ENCODE measurements at places on chromosomes 3 and 15.

- no peak for DNase-seq
Measured at GRCh38 chr15:35717721-35718120, 171.8 kb upstream of the DPH6 start.

DNA sequence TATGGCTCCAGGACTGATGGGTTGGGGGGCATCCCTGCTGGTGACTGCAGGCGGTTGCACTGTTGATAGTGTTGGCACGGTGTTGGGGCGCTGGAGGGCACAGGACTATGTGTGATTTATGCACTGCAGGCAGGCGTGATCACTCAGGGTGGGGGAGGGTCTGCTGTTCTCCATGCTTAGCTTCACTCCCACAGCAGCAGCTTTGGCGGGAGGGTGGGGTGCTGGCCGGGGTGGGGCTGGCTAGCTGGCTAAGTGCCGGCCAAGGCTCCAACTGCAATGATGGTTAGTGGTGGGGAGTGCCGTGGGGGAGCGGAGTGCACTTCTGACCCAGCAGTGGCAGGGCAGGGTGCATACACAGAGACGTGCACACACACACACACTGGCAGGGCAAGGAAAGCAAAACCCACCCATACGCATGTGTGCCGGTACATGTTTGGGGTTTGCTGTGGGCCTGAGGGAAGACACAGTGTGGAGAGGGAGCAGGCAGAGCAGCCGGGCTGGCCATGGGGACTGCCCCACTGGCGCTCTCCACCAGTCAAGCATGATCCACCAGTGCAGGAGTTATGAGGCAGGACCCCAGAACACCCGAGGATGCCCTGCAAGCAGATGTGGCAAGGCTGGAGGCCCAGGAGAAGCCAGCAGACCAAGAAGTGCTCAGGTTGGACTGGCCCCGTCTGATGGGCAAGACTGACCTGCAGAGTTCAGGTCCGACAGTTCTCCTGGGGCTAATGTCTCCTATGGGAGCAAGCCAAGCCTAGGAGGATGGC is 16.5 kb upstream of the FGF7 start:
- no peak for DNase-seq

DNA sequence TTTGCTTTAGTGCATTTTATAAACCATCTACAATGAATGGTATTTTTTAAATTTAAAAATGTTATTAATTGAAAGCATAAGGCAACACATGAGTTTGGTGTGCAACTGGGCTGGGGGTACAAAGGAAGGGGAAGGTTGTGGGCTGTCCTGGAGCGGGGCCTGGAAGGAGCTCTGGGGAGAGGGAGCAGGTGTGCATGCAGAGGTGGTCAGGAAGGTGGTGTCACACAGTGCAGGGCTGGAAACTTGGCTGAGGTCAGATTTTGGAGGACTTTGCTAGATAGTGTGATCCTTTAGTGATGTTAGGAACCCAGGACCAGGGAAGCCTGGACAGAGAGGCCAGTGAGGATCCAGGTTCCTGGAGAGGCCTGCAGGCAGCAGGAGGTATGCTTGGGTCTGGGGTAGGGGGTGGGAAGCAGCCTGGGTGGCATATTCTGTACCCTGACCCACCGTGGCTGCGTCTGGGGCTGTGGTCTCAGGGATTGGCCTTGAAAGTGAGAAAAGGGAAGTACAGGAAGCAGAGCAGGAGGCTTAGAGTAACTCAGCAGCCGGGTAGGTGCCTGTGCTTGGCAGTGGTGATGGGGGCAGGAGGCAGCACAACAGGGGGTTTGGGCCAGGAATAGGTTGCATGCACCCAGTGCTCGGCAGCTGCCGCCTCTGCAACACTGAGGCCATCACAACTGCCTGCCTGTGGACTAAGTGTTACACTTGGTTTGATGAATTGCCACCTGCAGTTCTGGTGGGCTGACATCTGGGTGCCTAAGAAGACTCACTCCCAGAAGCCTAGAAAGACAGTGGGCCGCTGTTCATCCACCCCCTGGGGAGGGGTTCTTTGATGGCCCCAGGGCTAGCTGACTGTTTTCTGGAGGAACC is 33.0 kb downstream of the KY start:
- DNase-seq: no peak

- DNase-seq: peak; percentile 59
Measured at GRCh38 chr15:92069308-92070250, 216.1 kb downstream of the SLCO3A1 start.

DNA sequence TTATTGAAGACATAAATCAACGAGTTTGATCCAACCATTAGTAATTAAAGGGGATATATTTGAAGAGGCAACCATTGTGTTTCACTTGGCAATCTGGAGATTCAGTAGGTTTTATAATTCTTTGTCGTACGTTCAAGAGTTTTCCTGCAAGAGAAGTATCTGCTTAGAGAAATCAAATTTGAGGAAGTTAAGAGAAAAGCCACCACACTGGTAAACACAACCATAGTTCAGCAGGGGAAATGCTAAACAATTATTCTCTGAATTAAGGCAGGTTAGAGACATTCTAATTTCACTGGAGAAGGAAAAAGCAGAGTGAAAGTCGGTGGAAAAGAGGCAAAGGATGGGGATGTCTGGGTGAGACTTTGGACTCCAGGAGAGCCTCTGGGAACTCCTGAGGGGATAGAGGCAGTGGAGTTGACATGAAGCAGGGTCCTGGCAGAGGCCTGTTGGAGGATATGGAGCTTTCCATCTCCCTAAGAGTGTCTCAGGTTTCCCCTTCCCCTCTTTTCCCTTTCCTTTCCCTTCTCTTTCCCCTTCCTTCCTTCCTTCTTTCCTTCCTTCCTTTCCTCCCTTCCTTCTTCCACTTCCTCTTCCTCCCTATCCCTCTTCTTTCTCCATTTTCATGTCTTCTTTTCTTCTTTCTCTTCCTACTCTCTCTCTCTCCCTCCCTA is 26.5 kb downstream of the SPINK8 start:
- no peak for DNase-seq

GRCh38 chr15:69410248-69410874 is 3.8 kb upstream of the KIF23 start:
- DNase-seq: peak; percentile 19

DNA sequence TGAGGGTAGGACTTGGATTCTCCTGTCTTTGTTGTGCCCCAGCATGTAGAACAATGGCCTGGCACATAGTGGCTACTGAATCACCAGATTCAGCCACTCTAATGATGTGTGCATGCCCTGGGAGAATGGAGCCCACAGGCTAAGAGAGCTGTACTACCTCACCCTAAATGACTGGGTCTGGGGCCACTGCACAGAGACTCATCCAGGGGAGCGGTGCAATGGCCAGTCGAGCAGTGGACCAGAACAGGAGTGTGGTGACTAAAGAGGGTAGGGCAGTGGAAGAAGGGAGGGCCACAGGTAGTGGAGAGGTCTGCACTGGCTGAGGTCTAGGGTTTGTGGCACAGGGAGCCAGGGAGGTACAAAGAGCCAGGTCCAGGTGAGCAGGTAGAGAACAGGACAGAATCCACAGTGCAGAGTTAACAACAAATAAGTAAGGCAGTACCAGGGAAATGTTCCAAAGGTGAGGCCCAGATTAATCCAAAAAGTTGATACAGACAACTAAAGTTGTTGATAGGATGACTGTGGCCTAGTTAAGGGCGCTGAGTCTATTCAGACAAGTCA is 142.7 kb upstream of the ATP11B start:
- DNase-seq: no peak

- DNase-seq: no peak
Measured at GRCh38 chr3:98531622-98532274, at the start of gene GPR15. TSS of gene GPR15 (plus strand) at chr3:98531978. CDS start at chr3:98532034, 56 bp downstream.

DNA sequence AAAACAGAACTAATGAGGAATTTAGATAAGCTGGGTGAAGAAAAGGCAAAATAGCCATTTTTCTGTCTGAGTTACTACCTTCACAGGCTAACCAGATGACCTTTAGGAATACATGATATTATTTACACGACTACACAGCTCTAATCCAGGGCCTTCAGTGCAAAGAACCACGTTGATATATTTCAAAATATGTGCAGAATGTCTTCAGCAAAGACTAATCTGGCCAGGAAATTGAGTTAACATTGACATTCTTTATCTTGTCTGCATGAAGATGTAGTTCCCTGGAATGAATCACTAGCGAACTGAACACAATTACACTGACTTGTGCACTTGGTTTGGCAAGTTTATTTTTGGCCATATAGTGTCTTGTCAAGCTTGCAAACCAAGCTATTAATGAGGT is 41.5 kb downstream of the PDHB start:
- DNase-seq: no peak

DNA sequence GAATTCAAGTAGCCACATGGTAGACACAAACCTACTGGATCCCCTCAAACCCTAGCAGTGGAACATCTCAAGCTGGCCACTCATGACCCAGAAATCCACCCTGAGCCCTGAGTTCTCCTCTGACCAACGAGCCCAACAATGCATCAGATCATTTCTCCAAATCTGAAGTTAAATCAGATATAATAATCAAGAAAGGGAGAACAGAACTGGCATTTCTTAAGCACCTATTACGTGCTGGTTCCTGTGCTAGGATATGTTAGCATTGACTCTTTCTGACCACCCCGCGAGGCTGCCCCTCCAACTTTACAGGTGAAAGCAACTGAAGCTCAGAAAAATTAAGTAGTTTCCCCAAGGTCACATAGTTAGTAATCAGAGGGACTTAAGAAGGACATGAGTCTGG is 51.5 kb upstream of the CCDC174 start:
- DNase-seq: no peak

DNA sequence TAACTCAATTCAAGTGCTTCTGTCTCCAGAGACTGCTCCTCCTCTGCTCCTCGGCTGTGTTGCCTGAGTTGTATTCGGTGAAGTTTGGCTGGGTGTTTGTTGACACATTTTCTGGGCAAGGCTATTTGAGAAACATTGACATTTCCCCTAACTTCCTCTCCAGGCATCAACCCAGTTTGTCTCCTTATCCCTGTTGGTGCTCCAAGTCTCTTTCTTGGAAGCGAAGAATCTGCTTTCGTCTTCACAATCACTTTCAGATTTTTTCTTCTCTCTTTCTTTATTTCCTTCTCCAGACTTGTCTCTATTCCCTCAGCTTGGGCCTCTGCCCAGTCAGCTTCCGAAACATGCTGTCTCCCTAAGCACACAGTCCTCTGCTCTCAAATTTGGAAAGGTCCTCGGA is 84.7 kb downstream of the ETV5 start:
- no peak for DNase-seq

DNA sequence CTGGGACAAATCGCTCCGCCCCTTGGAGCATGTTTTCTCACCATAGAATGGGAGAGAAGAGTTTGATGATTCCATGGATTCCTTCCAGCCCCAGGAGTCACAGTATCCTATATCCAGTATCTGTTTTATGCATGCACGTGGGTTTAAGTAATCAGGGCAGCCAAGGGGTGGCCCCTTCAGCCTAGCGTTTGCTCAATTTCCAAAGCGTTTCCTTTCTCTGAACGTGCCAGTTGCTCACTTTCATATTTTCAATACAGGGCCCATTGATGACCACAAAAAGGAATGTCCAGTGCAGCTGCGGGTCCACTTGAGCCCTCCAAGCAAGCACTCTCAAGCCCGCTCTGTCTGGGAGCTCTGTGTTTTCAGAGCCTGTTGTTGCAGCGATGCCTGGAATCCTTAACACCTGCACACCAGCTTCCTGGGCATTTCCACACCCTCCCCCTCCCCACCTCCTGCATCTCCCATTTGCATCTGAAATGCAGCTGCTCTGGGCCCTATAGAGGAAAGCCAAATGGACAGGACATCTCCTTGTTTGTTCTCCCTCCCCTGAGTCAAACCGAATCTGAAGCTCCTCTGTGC is 164.3 kb upstream of the LPP start:
- no peak for DNase-seq

DNA sequence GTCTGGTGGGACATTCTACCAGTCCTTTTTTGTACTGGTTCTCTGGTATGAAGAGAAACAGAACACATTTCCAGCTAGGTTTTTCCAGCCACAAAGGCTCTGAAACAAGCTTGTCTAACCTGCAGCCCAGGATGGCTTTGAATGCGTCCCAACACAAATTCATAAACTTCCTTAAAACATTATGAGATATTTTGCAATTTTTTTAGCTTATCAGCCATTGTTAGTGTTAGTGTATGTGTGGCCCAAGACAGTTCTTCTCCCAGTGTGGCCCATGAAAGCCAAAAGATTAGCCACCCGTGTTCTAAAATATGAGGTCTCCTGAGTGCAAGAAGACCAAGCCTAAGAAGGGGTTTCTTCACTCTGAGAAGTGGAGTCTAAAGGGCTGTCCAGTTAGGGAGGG is 18.4 kb upstream of the TIMP4 start:
- DNase-seq: no peak

DNA sequence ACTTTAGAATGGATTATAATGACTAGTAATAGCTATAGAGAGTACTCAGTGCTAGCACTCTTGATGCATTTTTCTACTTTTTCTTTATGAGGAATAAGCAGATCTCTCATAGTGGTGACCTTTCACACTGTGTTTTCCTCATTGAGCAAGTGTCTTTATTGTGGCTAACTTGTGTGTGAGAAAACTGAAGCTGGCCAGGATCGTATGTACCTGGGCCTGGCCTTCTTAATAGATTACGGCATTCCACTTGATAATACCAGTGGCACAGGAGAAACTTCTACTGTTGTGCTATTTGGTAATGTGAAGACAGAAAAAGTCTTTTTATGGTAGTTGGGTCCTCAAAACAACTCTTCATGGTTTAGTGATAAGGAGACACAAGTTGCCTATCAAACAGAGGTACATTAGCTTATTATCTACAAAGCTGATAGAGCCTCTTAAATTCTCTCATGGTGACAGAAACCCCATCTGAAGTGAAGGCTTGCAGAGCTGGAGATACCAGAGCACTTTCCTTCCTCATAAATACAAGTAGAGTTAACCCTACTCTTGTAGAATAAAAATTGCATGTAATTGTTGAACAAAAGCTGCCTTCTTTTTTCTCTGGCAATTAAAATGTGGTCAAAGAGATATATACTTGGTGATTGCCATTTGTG is 64.6 kb downstream of the LYSMD4 start:
- no peak for DNase-seq

DNA sequence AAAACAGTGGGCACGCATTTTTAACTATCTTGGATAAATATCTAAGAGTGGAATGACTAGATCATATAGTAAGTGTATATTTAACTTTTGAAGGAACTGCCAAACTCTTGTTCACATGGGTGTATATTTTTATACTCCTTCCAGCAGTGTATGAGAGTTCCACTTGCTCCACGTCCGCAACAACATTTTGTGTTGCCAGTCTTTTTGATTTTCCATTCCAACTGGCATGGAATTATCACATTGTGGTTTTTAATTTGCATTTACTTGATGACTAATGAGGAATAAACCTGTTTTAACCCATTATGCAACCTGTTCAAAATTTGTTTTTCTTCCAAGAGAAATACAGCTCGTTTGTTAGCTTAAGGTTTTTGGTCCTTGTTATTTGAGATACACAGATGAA is 51.6 kb downstream of the ZNF621 start:
- no peak for DNase-seq

- no peak for DNase-seq
Measured at GRCh38 chr15:40932649-40933516, 3.7 kb downstream of the DLL4 start.

GRCh38 chr3:78937475-78937874 is 830.3 kb downstream of the ROBO1 start:
- no peak for DNase-seq

DNA sequence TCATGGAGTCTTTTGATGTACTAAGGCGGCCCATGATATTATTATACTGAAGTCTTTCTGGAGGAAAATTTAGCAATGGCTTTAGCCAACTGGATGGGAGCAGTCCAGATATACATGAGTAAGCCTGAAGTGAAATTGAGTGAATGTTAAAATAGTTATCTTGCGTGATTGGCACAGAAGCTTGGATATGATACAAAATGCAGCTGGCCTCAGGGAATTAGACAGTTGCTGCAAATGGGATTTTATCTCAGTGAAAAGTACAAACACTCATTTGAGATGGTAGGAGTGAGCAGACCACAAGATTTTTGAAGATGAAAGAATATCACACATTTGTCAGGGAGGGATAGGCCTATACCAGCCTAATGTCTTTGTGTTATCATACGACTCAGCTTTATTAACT is 8.9 kb downstream of the LMOD3 start:
- DNase-seq: no peak

Measured in adrenal gland (tissue), 19 donors.